ENCODE measurements at places on chromosomes 1 and 21.

DNA sequence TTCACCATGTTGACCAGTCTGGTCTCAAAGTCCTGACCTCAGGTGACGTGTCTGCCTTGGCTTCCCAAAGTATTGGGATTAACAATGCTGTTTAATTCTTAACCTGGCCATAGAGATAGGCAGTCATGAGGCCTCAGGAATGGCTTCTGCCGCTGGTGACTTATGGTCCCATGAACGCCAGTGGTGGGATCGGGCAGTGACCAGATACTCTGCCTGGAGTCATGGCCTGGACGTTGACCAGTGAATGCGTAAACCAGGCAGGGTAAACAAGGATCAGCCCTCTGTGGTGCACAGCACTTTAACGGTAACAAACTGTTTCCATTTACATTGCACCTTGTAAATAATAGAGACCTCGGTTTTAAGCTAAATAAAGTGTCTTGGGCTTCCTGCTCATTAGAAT is 23.0 kb downstream of the MTARC1 start:
- DNase-seq = no peak

DNA sequence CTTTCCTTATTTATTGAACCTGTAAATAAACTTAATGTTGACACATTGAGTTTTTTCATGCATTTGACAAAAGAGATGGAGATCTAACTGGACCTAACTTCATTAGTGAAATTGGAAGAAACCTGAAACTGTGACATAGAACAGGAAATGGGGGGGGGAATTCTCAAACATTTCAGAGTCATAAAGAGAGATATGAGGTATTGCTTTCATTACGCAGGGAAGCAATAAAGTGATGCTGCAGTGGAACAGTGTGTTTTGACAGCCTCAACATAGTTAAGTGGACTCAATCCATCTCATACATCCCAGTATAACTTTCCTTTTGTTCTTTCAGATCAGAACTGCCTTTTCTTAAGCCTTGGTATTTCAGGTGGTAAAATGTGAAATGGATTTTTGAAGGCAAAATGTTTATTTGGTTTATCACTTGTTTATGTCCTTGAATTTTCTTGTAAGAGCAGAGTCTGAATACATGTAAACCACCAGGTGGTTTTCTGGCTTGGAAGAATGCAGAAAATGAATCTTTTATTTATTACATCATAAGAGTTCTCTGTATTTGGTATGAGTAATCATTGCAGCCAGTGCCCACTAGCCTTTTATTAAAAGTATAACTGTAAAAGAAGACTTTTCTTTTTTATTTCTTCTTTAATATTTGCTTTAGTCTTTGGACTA is 132.5 kb downstream of the ZNF326 start:
- DNase-seq = no peak

DNA sequence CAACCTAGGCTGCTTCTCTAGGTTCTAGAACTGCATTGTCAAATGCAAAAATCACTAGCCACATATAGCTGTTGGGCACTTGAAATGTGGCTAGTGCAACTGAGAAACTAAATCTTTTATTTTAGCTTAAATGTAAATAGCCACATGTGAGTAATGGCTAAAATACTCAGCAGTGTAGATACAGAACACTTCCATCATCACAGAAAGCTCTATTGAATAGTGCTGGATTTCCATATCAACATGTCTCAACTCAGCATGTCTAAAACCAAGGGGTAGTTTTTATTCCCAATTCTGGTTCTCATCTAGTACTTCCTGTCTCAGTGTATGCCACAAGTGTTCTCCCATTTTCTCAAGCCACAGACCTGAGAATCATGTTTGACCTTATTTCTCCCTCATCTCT is 7.5 kb upstream of the TP53BP2 start:
- no peak for DNase-seq

DNA sequence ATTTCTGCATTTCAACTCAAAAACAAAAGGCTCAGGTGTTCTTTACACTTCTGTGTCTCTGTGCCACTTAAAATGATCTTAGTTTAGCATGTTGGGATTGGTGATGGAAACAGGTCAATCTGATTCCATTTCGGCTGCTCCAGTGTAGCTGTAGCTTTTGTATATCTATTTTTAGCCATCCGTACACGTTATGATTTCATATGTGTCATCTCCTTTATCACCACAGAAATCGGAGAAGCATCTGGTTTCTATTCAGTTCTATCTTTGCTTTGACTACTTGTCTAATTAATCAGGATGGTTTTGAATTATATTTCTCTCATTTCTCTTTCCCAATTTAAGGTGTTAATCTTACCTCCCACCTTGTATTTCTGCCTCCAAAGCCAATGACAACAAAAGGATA is 41.1 kb downstream of the RGS21 start:
- DNase-seq = no peak

DNA sequence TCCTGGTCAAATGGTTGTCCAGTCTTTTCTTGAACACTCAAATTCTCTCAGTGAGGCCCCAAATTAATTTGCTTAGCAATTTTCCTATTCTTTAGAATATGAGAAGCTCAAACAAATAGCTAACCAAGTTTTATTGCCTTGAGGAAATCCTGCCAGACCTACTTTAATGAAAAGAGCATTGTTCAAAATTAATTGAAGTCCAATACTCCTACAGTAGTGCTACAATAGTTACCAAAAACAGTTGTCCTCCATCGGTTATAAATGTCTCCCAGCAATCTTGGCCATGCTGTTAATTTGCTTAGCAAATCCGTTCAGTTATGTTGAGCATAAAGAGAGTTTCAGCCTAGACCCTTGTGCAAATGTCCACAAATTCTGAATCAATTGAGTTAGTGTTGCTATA is 112.9 kb downstream of the MAB21L3 start:
- no peak for DNase-seq

- DNase-seq = no peak
Observed at GRCh38 chr1:152186556-152187285, 27.7 kb upstream of the RPTN start.

GRCh38 chr1:158028969-158029368 is 35.5 kb downstream of the KIRREL1 start:
- no peak for DNase-seq

DNA sequence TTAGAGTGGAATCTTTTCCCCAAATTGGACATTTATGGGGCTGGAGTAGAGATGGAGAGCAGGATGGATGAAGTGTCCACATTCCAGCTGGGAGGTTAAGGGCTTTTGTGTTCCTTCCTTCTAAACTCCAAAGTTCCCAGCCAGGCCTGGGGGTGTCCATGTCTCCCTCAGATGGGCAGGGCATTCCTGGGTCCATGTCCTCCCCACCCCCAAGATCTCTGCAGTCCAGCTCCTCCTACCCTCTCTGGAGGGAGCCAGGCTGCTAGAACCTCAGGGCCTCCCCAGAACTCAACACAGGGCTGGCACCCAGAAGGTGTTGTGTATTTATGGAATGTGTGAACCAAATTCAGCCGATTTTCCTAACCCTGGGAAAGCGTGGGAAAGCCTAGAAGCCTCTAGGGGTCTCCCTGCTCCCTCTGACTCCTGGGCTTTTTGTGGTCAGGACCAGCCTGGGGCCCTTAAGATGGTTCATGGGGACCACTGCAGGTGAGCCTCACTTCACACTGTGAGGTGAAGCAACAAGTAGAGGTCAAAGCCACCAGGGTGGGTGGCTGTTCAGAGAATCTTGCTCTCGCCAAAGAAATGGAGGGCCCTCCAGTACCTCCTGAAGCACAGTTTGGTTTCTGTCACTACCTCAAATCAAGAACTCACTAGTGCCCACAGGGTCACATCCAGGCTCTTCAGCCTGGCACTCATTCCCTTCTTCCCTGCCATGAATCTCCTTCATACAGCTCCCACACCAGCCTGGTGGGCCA is 54.8 kb downstream of the GLIS1 start:
- no peak for DNase-seq

DNA sequence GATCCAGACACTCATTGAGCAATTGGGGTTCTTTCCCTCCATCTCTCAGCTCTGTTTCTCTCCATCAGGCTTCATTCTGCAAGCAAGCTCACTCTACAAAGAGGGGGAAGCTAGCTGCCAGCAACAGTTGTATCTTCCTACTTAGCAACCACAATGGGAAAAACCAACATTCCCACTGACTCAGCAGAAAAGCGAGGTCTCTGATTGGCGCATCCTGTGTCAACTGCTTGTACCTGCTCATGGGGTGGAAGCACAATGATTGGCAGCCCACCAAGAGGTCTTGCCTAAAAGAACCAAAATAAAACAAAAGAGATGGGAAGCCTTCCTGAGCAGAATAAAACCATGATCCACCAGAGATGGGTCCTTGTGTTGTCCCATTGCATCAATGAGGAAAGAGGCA is 4.0 kb upstream of the CDA start:
- DNase-seq = no peak

GRCh38 chr1:150997949-150998348 is 8.8 kb downstream of the MINDY1 start:
- no peak for DNase-seq

DNA sequence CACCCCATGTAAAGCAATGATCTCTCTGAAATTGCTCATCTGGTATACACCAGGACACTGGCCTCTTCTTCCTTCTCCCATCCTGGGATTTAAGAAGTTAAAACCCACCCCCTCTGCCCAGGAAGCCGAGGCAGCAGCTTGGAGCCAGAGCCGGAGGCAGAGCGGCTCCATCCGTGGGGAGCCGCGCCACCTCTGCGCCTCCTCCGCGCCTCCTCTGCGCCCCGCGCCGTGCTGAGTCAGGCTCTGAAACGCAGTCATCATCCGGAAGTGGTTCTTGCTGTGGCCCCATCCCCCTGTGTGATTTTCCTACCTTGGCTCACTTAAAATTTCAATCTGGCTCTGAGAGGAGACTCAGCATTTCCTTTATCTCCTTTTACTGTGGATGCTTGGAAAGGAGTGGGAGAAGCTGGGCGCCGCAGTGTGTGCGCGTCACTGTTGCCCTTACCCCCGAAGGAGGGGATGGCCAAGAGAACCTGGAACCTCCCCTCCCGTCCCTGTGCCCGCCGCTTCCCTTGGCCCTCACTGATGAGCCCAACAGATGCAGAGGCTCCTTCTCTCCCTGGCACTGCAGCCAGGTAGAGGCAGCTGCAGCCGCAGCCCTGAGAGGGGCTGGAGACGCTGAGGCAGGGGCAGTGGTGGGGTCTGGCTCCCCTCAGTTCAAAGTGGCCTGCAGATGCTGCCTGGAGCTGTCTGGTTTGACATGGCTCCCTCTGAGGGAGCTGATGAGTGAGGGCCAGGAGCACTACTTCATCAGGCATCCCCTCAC is 15.3 kb upstream of the NPHP4 start:
- DNase-seq = no peak

GRCh38 chr1:24726741-24727140 is 18.5 kb upstream of the CLIC4 start:
- no peak for DNase-seq
